ENCODE measurements at places on chromosomes 11 and 22.

- no peak for DNase-seq
These were observed 23.9 kb downstream of the ELFN2 start for GRCh38 chr22:37403267-37403960.

DNA sequence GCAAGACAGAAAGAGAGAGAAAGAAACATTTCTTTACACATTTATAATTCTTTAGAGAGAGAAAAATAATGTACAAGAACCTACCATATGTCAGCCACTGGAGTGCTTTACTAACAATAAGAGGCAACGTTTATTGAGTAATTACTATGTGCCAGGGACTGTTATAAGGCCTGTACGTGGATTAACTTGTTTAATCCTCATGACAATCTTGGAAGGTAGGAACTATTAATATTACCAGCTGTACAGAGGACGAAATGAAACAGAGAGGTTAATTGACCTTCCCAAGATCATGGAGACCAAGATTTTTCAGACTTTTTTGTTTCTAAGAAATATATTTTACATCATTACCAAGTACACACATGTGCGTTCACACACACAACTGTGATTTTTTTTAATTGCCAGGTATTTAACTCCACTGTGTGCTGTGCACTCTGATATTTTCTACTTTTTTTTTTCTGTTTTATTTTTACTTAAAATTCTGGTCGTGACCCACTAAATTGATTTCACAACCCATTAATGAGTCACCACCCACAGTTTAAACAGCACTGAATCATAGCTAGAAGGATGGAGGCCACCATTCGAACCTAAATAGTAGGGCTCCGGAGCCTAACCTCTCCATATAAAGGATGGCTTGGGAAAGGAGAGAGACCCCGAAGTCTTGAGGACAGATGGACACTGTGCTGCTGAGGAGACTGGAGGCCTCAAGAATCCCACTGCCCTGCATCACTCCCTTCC is 21.4 kb downstream of the CREB3L1 start:
- DNase-seq, result no peak

DNA sequence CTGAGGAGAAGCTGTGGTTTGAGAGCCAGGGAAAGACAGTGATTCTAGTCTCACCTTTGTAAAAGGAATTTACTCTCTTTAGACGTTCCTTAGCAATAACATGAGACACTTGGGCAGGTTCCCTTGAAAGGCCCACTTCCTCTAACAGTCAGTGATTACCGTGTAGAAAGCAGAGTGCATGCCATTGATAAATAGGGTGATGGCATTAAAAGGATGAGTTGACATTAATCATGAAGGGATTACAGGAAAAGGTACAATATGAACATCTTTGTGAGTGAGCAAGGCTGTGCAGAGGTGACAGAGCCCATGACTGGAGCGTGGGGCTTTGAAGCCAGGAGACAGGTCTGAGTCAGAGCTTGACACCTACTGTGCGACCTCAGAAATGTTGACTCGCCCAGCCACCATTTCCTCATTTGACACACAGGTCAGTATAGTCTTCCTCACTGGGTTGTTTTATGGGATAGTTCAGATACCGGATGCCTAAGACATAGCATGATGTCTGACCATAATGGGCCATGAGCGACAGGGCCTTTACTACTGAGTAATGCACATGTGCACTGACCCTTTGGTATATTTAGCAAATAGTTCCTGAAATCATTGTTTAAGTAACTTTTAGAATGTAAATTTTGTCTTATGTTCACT is 341.7 kb upstream of the MTNR1B start:
- no peak for DNase-seq

GRCh38 chr22:48057116-48057835 is 1294.8 kb downstream of the TBC1D22A start:
- DNase-seq, result no peak

GRCh38 chr11:115389790-115390189 is 114.4 kb downstream of the CADM1 start:
- no peak for DNase-seq

GRCh38 chr11:80103142-80103859 is 662.5 kb upstream of the TENM4 start:
- no peak for DNase-seq

GRCh38 chr11:85941380-85941973 is 86.3 kb downstream of the CCDC83 start:
- no peak for DNase-seq

GRCh38 chr11:6443269-6444003 is 2.6 kb upstream of the HPX start:
- DNase-seq, result peak; percentile 61

GRCh38 chr22:27892064-27892463 is 27.0 kb downstream of the PITPNB start:
- DNase-seq, result no peak

DNA sequence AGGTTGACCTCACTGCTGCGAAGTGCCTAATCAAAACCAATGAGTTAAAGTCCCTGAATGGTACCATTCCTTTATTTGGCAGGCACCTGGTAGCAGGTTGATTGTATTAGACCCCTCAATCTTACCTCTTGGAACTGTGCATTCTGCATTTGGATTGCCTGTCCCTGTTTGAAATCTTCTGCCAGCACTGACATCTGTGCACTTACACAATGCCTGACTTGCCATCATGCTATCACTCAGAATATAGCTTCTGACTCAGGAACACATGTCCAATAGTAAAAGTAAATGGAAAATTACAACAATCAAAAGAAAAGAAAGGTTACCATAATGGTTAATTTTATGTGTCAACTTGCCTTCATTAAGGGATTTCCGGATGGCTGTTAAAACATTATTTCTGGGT is 366.0 kb upstream of the PDGFD start:
- DNase-seq, result no peak

DNA sequence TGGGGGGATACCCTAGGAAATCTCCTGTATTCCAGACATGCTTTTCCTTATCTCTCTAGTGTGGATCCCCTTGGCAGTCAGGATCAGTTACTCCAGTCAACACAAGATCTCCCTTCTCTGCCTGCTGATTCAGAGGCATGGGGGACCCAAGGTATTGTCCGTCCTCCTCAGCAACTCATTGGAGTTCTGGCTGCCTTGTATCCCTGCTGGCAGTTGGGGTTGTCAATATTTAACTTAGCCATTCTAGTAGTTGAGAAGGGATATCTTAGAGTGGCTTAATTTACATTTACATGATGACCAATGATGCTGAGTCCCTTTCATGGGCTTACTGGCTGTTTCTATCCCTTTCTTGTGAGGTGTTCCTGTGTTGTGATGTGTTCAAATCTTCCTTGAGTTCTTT is 74.2 kb downstream of the GRK3 start:
- no peak for DNase-seq

GRCh38 chr11:122898799-122899198 is 16.2 kb downstream of the JHY start:
- no peak for DNase-seq

GRCh38 chr11:72808331-72808798 is 5.8 kb upstream of the ATG16L2 start:
- DNase-seq, result no peak

DNA sequence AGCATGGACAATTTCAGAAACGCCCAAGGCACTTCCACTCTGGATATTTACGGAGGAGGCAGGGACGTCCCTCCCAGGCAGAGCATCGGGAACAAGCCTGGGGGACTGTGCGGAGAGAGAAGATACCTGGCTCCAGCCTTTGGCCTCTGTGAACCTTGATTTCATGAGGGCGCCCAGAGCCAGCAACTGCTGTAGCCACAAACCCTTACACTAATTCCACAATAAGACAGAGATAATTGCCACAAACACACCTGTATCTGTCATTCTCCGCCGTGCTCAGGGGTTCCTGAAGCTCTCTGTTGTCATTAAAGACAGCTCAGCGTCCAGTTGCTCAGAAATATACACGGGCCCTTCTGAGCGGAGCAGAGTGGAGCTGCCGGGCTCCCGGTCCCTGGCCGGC is 1292.1 kb downstream of the TBC1D22A start:
- DNase-seq, result no peak

GRCh38 chr11:64877390-64878222 is 815 bp downstream of the EHD1 start:
- no peak for DNase-seq

GRCh38 chr22:19130959-19131684 is at the start of gene TSSK2:
TSSK2 (plus strand) TSS chr22:19131308; CDS start chr22:19131400, 92 bp downstream.
- DNase-seq, result peak; percentile 7

GRCh38 chr11:78748918-78749690 is 174.4 kb upstream of the NARS2 start:
- no peak for DNase-seq

DNA sequence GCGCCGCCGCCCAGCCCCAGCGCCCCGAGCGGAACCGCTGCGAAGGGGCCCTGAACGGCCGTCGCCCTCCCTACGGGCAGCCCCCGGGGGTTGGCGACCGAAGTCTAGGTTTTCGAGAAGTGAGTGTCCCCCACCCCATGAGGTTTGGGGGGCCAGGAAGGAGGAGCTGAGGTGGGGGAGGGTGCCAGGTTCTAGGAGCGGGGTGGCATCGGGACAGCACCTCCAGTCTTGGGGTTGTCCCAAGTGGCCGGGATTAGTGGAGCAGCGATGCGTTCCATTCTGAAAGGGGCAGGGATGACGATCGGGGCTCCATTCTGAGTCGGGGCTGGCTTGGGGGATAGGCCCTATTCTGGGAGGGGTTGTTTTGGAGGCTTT is 408 bp downstream of the PPP2R5B start:
- DNase-seq, result no peak

GRCh38 chr11:129086976-129087375 is 105.1 kb downstream of the ARHGAP32 start:
- no peak for DNase-seq

DNA sequence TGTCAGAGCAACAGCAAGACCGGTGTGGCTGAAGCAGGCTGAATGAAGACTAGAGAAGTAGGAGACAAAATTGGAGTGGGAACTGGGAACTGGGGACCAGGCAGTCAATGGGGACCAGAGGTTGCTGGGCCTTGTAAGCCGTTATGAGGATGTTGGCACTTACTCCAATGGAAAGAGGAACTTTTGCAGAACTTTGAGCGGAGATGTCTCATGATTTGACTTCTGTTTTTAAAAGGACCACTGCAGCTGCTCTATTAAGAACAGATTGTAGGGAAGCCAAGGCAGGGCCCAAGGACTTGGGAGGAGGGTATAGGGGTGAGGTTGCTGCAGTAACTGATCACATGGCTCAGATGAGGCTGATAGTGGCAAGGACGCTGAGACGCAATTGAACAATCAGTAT is 34.2 kb downstream of the IL18 start:
- DNase-seq, result no peak

DNA sequence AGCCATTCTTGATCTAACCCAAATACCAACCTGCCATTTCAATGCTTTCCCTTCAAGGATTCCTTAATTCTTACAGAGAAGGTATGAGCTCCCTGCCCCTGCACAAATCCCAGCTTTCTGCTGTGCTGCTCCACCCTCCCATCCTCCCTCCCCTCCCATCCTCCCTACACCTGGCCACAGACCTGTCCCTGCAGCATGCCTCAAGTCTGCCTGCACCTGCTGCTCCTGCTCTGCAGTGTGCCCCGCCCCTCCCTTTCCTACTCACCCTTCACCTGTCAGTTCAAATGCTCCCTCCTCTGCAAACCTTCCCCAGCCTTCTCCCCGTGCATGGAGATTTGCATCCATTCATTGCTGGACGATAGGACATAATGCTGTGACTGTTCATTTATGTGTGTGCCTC is 139.9 kb upstream of the NARS2 start:
- DNase-seq, result no peak

DNA sequence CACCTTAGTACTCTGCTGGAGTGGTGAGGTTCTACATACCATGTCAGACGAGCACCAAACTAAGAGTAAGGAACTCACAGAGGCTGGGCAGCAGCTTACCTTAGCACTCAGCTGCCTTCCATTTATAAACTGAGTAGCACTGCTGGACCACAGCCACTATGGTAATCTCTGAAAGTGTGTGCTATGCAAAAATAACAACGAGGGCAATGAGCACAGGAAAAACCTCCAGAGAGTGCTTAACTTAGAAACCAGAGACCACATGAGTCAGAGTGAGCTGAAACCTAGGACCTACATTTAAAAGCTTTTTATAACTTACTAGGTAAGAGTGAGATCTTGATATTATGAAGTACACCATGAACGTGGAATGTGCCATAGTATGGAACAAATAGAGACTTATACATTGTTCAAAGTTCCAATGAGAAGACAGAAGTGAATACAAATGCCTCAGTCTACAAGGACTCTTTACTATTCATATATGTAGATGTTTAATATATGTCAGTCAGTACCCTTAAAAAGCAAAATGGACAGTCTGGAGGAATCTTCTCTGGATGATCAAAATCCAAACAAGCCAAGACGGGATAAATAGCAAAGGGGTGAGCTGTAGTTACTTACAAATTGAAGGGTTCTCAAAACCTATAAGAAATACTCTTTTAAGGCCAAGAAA is 17.2 kb upstream of the CD59 start:
- DNase-seq, result no peak

- no peak for DNase-seq
These were observed 6.4 kb downstream of the VPS51 start for GRCh38 chr11:65102142-65103095.

DNA sequence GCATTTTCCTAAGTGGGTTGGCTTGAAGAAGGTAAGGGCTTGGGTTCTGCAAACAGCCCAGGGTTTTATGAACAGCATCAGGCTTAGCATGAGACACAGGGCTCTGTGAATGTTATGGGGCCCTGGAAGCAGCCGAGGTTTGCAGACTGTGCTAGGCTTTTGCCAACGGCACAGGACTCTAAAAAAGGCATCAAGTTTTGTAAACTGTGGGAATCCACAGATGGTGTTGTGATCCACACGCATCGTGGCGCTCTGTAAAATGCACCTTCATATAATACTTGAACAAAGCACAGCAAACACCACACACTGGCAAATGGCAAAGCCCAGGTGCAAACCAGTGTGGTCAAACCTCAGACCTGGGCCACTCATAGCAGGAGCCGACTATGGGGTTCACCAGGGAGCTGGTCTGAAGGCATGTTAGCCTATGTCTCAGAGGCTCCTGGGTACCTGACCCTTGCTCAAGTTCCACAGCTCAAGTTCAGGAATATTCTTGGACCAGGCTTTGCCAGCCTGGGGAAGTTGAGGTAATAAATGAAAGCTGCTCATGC is 2.4 kb upstream of the SLCO2B1 start:
- DNase-seq, result no peak

DNA sequence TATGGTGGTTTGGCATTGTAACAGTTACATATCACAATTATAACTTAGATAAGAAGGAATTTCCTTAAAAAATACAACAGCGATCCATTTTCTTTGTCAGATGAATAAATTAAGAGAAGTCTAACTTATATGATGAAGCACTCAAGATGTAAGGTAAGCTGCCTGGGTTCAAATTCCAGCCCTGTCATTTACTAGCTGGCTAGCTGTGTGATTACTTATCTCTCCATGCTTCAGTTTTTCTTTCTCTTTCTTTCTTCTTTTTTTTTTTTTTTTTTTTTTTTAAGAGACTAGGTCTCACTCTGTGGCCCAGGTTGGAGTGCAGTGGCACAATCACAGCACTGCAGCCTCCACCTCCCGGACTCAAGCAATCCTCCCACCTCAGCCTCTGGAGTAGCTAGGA is 22.2 kb upstream of the LDHA start:
- no peak for DNase-seq

GRCh38 chr22:41862530-41863266 is 29.8 kb downstream of the SREBF2 start:
- DNase-seq, result no peak

GRCh38 chr11:128796270-128796669 is 70.8 kb downstream of the KCNJ1 start:
- no peak for DNase-seq

GRCh38 chr11:126727381-126727780 is 273.2 kb downstream of the KIRREL3 start:
- DNase-seq, result no peak

Data from C1 segment of cervical spinal cord (tissue), 14 donors.